ENCODE measurements at places on chromosomes 2 and 18.

- DNase-seq = no peak
Observed at GRCh38 chr2:225004597-225004996, 37.7 kb downstream of the DOCK10 start.

DNA sequence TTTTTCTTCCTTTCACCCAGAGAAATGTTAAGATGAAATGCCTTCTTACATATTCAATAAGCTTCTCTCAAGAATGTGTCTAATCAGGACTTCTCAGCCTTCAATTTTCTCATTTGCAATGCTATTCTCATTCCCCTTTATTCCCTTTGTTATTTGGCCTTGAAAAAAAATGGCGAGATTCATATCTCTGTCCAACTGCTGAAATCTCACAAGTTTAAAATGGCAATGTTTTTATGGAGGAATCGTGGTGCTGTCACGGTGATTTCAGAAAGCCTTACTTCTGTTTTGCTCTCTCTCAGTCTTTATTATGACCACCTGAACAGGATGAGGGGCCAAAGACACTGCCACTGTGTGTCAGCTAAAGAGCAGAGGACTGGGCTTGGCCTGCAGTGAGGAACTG, 928.5 kb downstream of the DCC start:
- no peak for DNase-seq

DNA sequence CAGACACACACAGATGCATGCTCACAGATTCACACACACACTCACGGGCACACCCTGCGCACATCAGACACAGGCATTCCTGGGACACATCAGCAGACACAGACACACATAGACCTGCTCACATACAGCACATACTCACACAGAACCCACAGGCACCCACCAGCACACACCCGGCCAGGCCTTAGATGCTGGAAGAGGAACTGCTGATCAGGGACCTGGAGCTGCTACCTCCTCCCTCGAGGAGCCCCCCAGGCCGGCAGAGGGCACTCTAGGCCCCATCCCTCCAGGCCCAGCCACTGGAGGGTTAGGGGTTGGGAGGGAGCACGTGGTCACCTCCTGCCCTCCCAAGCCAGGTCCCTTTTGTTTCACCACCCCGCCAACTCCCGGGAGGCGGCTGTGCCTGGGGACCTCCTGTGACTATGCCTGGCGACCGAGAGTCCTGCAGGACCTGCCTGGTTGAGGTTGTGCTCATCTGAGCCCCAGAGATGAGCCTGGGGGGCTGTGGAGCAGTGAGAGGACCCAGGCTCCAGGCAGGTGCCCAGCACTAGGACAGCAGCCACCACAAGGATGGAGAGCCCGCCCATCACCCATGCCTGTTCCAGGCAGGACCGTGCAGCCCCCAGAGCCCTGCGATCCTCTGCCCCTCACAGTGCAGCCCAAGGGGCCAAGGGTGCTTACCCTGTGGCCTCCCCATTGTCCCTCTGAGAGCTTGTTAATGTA, 21.0 kb upstream of the PTMA start:
- DNase-seq = peak; percentile 54

DNA sequence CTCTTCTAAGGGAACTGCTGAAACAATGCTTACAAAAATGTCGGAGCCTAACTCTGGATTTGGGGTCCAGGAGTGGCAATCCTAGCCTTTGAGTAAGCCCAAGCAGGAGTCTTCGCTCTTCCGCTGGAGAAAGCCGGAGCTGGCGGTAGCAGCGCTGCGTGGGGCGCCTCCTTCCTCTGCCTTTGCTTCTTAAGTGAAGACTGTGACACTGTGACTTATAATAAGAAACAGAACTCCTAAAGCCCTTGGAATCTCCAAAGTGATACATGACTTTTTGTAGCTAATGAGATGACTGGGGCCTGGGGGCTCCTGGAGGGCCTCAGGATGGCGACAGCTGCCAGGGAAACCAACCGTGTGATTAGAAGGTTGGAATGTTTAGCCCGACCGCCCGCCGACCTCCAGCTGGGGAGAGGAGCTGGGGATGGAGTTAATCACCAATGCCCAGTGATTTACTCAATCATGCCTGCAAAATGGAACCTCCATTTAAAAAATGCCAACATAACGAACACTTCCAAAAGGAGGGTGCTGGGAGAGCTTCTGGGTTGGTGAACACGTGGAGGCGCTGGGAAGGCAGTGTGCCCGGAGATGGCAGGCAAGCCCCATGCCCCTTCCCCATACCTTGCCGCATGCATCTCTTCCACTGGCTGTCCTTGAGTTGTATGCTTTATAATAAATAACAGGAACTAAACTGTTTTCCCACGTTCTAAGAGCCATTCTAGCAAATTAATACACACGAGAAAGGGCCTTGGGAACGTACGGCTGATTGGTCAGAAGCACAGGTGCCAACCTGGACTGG, 29.0 kb upstream of the MAL start:
- no peak for DNase-seq

- DNase-seq = peak; percentile 33
Observed at GRCh38 chr18:8478166-8478967, 130.9 kb upstream of the RAB12 start.

GRCh38 chr2:186717320-186718007, 23.6 kb downstream of the FAM171B start:
- DNase-seq = no peak

- no peak for DNase-seq
Observed at GRCh38 chr2:160077912-160078810, 15.7 kb upstream of the PLA2R1 start.

GRCh38 chr18:56988022-56988421, 158.9 kb upstream of the BOD1L2 start:
- DNase-seq = no peak

- DNase-seq = no peak
Observed at GRCh38 chr18:47679864-47680263, 250.6 kb downstream of the SMAD2 start.

DNA sequence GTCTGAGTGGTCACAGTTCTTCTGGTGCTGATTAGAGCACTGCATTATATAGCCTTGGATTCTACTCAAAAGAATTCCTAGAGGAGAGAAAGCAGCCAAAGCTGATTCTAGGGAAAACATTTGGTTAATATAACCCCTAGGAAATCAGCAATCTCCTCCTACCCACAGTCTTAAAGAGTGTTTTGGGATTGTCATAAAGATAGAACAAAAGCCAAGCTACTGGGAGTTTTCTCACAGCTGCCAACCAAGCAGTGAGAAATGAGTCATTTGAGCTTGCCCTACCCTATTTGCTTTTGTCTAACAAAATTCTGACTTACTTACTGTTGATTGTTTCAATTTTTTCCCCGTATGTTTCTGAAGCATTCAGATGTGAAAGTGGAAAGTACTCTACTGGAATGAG, 469.3 kb downstream of the PLCL1 start:
- DNase-seq = no peak

- DNase-seq = no peak
Observed at GRCh38 chr2:28906376-28906775, 11.9 kb downstream of the WDR43 start.

DNA sequence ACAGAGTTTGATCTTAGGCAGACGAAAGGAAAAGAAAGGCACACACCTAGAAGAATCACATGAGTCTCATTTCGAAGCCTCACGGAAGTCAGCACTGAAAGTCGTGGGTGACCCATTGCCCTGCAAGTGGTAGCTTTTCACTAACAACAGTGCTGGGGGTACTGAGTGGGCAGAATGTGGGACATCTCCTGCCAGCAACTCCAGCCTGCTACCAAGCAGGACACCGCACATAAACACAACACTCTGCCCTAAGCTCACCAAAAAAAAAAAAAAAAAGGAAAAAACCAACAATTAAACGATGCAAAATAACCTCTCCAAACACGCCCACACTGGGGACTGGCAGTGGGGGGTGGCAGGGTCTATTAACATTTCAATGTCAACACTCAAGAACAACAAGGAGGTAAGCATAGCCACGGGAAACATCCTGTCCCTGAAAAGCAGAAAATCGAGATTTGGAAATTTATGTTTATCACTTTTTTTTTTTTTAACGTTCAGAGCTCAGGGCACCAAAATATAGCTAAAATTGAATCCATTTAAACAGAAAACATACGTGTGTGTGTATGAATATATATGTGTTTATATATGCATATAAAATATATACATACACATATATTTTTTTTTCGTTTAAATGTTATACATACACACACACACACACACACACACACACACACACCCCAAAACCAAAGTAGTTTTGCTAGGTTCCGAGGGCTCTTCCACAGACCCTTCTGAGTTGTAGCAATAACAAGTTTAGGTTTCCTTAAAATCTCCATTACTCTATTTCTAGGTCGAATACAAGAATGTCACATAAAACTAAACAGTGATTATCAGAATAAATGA, 2.2 kb downstream of the INO80D start:
- DNase-seq = no peak

DNA sequence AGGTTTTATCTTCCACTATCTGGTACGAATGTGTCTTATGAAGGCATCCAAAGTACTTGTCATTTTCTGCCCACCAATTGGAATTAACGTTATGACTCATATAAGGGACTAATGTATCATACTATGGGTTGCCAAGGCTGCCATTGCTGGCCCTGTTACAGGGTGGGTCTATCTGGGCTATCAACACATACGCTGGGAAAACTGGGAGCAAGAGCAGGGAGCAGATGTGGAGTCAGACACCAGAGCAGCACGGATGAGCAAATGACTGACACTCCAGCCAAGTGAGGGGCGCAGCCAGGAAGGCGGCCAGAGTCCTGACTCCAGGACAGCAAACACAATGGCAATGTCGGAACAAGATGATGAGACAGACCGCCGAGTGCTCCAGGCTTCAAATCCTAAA, 145.9 kb downstream of the COPS8 start:
- DNase-seq = no peak

- DNase-seq = peak; percentile 17
Observed at GRCh38 chr2:86623043-86623493, 597 bp downstream of the RNF103 start.

DNA sequence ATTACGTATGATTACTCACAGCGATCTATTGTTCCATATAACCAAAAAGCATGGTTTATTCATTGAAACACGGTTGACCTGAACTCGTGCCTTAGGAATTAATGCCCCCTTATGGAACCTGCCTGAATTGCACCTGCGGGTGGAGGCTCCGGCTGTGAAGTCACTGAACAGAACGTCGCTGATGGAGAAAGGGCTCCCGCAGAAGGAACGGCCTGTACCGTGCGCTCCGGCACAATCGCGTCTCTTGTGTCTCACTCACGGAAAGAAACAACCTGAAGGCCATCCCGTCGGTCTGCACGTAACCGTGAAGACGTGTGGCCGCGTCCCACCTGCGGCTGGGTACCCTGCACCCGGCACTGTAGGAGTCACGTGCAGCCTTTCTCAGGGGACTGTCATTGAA, 133.1 kb downstream of the NFATC1 start:
- peak; percentile 27 for DNase-seq

GRCh38 chr2:112085375-112085730, 30.3 kb downstream of the TMEM87B start:
- DNase-seq = no peak

GRCh38 chr2:204491528-204491927, 53.7 kb upstream of the PARD3B start:
- peak; percentile 29 for DNase-seq

- DNase-seq = no peak
Observed at GRCh38 chr2:67898595-67898994, 164.2 kb downstream of the C1D start.

DNA sequence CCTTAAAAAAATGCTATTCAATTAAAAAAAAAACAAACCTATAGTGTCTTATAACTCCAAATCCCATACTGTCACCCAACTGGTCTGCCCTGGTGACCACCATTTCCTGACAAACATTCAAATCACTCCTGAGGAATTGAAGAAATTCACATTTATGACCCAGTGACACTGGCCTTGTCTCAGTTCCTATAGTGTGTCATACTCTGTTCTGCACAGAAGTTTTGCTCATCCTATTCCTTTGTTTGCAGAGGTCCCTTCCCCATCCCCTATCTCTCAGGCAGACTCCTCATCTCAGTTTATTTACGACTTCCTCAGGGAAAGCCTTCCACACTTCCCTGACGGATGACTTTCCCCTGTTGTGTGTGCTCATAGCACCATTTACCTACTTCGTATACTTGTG, 14.7 kb downstream of the ZC3H6 start:
- DNase-seq = no peak

- no peak for DNase-seq
Observed at GRCh38 chr2:200593905-200594304, 8.1 kb downstream of the AOX1 start.

GRCh38 chr2:241269707-241270520, 45.6 kb downstream of the HDLBP start:
- no peak for DNase-seq

GRCh38 chr2:54325148-54325547, 69.1 kb upstream of the TSPYL6 start:
- DNase-seq = no peak

DNA sequence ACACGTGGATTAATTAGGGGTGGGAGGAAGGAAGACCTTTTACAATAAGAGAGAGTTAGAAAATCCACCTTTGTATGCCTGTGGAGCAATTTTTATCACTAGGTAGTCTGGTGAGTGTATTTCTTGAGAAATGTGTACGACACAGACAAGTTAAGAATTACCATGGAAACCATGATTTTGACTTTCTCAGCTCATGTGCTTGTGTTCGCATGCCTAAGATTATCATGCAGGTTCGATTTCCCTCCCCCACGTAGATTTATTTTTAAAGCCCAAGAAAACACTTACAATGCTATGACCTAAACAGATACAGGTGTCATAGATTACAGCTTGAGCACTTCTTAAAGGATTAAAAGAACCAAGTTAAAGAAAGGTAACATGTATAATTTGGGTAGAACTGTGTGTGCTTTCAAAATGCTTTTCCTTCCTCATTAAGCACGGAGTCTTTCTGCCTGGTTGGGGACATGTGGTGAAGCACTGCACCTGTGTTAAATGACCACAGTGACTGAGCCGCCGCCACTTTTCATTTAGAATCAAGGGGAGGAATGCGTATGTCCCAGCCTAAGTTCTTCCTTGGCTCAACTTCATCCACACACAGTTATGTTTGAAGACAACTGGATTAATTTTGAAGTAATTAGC, 16.6 kb downstream of the SERTAD2 start:
- no peak for DNase-seq

DNA sequence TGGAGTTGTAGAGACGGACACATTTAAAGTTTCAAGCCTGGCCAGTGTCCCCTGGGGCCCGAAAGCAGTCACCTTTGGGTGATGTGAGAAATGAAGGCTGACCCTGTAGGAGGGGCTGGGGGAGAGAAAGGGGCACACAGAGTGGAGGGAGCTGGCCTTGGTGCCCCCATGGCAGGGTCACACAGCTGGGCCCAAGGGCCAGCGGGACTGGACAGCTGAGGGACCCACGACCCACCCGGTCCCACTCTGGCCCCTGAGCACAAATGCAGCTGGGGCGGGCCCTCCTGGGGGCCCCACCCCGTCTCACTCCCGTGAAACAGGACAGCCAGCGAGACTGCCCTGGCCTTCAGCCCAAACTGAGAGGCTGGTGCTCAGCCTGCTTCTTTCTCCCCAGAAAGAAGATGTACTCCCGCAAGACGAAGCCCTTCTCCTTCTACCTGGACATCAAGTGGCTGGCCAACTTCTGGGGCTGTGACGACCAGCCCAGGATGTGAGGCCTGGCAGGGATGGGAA, 6.1 kb downstream of the AGXT start:
- DNase-seq = no peak

GRCh38 chr2:96447726-96448125, 57.4 kb downstream of the NEURL3 start:
- DNase-seq = no peak

Measured in LoVo (cell line).